ENCODE measurements at places on chromosomes 11 and 22.

- no peak for DNase-seq
Measured at GRCh38 chr11:96013461-96014213, 89.7 kb upstream of the MTMR2 start.

- DNase-seq = no peak
Measured at GRCh38 chr11:88167853-88168252, 7.4 kb downstream of the RAB38 start.

- DNase-seq = no peak
Measured at GRCh38 chr22:37053310-37054055, 1.9 kb downstream of the KCTD17 start.

DNA sequence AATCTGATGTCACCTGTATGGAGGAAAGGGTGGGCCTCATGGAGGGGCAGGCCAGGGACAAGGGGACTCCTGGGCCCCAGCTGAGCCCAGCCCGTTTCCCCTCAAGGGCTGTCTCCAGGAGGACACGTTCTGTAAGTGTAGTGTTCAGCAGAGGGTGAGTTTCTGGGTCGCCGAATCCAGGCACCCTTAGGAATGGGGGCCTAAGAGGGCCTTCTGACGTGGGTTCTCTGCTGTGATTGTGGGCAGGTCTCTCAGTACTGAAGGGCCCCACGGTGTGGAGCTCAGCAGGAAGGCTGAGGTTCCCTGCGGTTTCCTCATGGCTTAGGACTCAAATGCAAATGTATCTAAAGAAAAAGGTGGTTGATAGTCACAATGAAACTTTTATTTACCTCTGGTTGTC lies 6.5 kb downstream of the PTDSS2 start:
- no peak for DNase-seq

DNA sequence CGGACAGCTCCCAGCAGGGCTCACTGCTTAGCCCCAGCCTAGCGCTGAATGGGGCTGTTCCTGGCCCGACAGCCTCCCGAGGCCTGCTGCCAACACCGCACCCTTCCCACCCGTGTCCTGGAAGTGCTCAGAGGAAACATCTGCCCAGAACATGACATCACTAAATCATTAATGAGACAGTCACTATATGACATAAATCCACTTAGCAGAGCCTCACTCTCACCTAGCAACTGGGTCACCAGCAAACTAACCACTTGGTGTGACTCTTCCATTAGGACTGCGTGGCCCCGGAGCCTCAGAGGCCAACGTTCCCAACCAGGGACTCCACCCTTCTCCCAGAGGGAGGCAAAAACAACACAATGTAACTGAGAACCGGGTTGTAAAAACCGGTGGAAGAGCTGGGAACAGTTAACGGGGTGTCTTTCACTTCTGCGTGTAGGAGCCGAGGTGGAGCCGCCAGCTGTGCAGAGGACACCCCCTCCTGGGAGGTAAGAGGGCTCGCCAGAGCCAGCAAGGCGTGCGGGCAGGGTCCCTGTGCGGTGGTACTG lies 21.4 kb upstream of the PACSIN2 start:
- peak; percentile 71 for DNase-seq

DNA sequence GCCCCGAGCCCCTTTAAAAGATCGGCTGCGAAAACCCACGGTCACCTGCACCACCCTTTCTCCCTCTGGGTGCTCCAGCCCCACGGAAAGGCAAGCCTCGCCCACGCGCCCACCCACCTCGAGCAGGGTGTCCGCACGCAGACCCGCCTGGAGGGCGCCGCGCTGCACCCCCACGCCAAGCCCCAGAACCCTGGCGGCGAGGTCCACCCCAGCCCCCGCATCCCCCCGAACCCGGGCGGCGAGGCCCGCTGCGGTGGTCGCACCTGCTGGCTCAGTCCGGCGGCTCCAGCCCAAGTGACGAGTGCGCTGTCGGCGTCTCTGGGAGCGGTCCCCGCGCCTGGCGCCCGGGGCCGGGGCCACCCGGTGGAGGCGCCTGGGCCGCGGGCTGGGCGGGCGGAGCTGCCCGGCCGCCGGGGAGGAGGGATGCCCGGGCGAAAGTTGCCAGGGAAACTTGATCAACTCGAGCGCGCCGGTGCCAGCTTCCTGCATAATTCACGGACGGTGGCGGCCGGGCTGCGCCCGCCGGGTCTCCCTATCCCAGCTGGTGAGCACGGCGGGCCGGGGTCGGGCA lies 1.1 kb downstream of the SHANK2 start:
- no peak for DNase-seq

- no peak for DNase-seq
Measured at GRCh38 chr11:76660533-76661305, 9.8 kb downstream of the LRRC32 start.

GRCh38 chr11:19076744-19077589 lies 16.4 kb upstream of the MRGPRX2 start:
- DNase-seq = peak; percentile 41

- DNase-seq = peak; percentile 22
Measured at GRCh38 chr11:93123351-93123898, 74.4 kb downstream of the SLC36A4 start.

DNA sequence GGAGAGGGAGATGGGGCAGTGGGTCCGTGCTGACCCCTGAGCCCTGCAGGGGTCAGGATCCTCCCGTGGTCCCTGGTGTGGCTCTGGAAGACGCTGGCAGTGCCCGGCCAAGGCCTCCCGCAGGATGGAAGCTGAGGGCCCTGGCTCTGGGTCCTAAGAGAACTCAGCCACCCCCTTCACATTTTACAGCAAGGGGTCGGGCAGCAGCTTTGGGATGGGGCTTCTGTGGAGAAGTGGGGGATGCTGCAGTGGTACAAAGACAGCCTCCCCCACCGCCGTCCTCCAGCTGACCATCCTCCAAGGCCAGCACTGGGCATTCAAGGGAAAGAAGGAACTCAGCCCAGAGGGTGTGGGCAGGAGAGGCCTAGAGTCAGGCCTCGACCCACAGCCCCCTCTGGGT lies 21.8 kb upstream of the CRYBB3 start:
- no peak for DNase-seq

DNA sequence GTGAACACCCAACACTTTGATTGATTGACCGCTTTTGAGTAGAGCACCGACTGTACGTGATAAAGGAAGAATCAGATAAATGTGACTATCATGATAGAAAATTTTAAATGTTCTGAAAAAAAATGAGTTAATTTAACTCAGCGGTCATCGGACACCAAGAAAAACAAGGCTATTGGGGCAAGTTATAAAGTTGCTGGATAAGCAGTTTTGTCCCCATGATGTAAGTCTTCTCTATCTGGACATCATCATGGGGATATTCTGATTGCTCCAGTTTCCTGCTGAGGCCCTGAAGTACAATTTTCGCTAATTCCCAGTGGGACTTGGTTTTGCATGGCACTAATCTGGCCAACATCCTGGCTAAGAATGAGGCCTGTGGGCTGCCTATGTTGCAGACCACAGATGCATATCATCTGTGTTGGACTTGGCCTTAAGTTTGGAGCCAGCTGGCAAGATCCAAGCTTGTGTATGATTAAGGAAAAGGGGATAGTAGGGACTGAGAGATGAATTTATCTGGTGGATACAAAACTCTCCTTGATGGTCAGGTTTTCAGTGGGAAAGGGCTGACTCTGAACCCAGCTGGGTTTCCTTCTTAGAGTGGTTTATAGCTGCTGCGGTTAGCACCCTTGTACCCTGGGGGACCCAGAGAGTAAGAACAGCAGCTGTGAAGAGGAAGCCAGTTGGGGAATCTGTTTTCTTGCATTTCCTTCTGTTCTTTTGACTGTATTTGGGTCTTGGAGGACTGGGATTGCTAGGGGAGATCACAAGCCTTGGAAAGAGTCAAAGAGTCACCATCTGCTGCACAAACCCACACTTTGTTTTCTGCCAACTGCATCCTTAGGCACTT lies 118.3 kb downstream of the SEZ6L start:
- DNase-seq = no peak

GRCh38 chr11:28625532-28625931 lies 517.3 kb downstream of the METTL15 start:
- no peak for DNase-seq

GRCh38 chr11:64661146-64661545 lies 61.9 kb downstream of the NRXN2 start:
- peak; percentile 84 for DNase-seq

GRCh38 chr11:128614026-128614425 lies 26.7 kb upstream of the ETS1 start:
- DNase-seq = no peak

DNA sequence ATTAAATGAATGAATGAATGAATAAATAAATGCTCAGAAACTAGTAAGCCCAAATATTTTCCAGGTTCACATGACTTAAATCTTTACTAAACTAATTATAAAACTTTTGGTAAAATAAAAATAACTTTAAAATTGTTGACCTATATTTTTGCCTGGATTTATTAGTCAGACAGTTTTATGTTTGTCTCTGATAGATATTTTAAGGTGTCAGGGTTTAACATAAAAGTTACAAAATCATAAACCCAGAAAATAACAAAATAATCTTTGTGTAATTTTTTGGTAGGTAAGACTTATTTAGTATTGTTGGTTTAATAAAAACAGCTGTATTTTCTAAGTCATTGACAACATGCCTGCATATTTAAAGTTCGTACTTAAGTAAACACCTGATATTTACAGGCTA lies 27.4 kb upstream of the HEPHL1 start:
- no peak for DNase-seq

- no peak for DNase-seq
Measured at GRCh38 chr11:79076526-79077115, 364.2 kb downstream of the TENM4 start.

DNA sequence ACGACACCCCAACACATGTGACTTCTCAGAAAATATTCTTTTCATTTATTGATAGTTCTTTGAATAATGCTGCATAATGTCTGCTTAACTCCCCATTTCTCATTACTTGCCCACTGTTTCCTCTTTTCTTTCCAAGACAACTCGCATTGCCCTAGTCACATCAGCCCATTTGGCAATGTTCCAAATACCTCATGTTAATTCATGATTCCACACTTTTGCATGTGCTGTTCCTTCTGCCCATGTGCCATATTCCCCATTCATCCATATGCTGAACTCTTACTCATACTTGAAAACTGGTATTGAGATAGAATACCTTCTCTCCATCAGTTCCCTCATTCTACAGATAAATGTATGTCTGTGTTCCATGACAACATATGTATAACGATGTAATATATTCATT lies 993.7 kb downstream of the OPCML start:
- DNase-seq = no peak

GRCh38 chr11:35619116-35619854 lies 1.0 kb downstream of the FJX1 start:
- no peak for DNase-seq

DNA sequence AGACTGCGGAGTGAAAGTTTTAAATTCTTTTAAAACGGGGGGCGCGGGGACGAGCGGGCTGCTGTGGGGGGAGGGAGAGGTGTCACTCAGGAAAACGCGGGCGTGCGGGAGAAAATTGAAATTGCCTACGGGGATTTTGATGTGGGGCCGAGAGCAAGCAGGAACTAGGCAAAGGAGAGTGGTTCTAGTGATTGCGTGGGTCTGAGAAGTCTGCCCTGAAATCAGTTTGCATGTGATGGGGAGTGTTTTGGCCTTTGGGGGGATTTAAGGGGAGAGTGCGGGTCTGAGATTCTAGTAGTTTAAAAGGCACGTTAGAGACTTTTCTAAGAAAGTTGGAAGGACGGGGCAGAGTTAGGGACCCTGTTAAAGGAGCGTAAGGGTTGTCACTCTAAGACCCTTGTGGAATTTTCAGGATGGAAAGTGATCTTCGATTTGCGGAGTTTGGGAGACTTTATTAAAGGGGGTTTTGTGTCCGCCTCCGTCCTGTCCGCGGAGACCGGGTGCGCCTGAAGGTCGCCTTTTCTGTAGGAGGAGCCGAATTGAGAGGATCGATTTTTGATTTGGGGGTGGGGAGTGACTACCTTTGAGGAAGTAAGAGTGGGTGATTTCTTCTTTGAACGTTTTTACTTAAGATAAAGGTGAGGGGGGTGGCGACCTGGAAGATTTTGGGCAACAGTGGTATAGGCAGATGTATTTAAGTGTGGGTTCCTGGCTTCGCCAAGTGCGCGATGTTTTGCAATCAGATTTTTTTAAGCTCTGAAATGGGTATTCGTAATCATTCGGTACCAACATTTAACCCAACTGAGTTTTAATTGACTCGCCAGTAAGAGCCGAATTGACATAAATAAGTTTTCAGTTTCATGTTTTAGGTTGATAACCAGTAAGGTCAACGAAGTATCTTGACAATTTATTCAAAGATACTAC lies 1.1 kb downstream of the EED start:
- DNase-seq = no peak

DNA sequence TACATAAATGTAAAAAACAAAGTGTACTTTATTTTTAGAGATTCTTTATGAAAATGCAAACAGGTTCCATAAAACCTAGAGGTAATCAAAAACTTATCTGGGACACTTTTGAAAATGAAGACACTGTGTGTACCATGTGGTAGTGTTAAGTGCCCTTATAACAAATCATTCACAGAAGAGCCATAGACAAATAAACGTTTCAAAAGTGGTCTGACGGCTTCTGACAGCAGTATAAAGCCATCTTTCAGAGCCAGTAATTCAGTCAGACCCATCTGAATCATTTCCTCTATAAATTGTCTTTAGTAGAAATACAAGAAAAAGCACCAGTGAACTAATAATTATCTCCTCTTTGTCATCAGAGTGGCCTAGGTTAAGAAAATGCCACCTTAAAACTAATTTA lies 100.0 kb downstream of the PAX6 start:
- DNase-seq = no peak

DNA sequence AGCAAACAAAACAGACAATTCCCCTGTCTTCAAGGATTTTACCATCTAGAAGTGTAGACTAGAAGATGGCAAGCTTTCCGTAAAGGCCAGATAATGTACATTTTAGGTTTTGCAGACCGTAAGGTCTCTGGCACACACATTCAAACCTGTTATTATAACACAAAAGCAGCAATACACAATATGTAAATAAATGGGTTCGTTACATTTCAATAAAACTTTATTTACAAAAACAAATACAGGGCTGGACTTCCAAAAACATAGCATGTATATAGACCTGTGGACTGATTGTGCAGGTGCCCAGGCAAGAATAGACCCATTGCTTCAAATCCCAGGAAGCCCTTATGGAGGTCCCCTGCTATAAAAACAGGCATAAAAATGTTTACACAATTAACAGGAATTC lies 27.1 kb upstream of the MS4A6A start:
- no peak for DNase-seq

- DNase-seq = peak; percentile 57
Measured at GRCh38 chr22:45692549-45692948, 20.9 kb downstream of the ATXN10 start.

DNA sequence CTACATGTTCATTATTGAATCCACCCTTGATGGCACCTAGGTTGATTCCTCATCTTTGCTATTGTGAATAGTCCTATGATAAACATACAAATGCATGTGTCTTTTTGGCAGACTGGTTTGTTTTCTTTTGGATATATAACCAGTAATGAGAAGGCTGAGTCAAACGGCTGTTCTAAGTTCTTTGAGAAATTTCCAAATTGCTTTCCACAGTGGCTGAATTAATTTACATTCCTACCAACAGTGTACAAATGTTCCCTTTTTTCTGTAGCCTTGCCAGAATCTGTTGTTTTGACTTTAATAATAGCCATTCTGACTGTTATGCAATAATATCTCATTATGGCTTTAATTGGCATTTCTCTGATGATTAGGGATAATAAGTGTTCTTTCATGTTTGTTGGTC lies 184.9 kb downstream of the CASP12 start:
- DNase-seq = peak; percentile 15

Data from fibroblast of upper back skin (primary cell).